ENCODE measurements at places on chromosomes 2 and 18.

- DNase-seq, result no peak
Measured at GRCh38 chr18:40897884-40898283, 1057.2 kb upstream of the PIK3C3 start.

GRCh38 chr2:27703638-27704341, 40.1 kb downstream of the SLC4A1AP start:
- peak; percentile 81 for DNase-seq

DNA sequence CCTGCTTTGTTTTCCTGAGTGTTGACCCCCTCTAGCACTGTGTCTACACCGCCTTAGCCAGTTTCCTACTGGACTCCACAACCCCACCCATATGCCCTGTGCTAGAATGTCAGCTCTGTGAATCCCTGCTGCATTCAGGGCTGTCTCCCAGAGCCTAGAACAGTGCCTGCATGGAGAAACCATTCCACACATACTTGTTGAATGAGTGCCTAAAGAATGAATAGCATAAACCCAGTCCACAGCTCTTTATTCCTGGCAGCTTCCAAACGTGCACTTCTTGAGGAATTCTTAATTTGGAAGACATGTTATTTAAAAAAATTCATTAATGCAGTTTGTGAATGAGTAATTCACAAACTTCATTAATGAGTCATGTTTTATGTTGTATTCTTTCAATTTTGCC, 6.5 kb upstream of the NAPG start:
- no peak for DNase-seq

DNA sequence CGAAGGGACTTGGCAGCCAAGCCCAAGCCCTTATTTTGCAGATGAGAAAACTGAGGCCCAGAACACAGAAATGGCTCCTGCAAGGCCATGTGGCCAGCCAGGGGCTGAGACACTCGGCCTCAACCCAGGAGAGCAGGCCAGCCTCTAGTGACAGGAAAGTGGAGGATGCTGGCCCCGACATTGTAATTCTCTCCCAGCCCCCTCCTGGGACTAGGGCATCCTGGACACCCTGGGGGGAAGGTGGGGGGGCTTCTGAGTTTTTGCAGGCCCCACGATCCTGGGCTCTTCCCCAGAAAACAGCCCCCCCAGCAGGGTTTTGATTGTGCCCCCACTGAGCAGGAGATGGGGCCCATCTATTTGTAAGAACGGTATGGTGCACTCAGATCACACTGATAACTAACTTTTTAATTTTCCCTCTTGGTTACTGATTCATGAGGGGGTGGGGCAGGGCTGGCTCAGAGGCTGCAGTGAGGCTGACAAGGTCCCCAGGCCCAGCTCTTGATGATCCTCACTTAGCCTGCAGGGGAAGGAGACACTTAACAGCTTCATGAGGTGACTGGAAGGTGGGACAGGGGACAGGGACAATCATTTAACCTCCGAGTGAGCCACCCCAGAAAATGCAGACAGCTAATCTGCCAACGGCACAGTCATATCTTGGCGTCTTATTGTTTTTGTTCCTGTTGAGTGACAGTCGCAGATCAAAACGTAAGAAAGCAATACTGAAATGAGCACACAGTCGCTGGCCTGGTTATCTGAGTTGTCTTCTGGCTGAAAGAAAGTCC, 18.9 kb downstream of the SMAD7 start:
- DNase-seq, result no peak

DNA sequence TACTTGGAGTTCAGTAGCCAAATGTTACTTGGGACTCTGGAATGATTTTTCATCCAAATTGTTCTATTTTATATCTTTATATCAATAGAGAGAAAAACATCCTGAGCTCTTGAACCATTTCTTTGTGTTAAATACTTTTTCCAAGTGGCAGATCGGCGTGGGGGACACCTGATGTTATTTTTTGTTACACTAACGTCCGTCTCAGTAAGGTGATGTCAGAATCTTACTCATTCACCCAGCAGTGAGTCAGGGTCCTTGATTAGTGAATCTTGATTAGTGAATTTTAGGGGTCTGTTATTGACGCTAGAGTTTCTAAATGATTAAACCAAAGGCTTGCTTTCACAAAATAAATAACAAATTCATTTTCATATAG, 1.7 kb downstream of the MIB1 start:
- DNase-seq, result no peak
